ENCODE measurements at places on chromosomes 5 and 9. TPM values are rescaled to one million over a fixed set of nuclear protein-coding genes. Genes with fewer than 3 reads are reported as not detected.

FAM163B gene
- total RNA-seq, result 4.6 TPM

DIMT1 gene
- 26.4 TPM for total RNA-seq

DNA sequence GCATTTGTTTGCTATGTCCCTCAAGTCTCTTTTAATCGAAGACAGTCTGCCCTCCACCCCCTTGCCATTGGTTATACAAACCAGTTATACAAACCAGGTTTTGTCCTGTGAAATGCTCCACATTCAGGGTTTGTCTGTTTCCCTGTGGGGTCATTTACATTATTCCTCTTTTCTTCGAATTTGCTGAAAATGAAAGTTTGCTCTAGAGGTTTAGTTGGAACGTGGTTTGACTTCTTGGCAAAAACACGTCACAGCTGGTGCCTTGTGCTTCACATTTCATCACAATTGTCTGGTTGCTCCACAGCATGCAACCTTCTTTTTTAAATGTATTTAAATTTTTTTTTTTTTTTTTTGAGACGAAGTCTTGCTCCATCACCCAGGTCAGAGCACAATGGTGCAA, 4.2 kb upstream of the HAVCR2 start:
- DNase-seq, result no peak

DNA sequence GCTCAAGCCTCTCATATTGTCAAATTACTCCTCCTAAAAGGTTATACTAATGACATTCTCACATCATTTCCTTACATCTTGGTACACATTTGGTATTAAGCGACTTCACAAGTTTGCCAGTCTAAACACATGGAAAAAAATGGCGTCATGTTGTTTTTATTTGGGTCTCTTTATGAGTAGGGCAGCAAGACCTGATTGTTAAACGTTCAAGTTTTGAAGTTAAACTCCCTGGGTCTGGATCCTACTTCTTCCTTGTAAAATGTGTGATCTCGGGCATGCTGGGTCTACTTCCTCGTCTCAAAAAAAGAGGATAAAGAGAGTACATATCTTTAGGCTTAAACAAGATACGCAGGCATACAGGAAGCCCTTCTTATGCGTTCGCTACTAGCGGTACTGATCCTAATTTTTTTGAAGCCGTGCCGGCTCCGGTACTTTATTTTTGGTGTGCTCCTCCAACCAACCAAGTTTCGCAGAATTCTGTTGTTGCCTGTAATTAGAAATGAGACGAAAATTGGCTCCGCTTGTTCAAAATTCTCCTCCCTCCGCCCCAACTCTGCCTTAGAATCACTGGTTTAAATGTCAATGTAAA, 596 bp upstream of the CDC37L1 start:
- peak; percentile 17 for DNase-seq

DNA sequence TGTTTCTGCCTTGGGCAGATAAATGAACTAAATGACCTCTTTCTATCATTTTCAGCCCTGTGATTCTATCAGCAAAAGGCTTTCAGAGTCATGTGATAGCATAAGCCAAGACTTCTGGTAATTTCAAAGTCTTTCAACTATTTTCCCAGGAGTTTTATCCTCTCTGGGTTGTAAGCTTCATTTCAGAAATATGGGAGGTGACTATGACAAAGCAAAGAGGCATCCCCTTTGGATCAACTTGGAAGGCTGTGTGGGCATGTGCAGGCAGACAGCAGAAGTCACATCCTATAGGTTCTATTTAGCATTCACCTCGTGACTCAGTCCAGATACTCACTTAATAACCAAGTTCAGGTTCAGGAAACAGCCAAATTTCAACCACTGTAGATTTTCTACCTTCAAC, 149.0 kb upstream of the FST start:
- DNase-seq, result peak; percentile 42

DNA sequence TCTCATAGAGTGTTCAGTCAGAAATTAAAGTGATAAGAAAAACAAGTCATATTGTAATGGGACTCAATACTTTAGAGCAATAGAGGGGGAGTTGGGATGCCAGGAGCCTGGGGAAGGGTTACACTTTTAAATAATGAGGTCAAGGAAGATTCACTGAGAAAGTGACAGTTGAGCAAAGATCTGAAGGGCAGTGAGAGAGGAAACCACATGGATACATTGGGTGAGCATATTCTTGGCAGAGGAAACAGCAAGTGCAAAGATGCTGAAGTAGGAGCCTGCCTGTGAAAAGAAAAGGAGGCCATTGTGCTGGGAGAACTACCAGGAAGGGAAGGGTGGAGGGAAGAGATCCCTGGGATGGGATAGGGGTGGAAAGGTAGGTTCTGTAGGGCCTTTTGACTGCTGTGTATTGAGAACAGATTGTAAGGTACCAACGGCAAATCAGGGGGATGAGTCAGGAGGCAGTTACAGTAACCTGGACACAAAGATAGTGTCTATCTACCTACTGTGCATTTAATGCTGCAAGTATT, 79.4 kb downstream of the PAM start:
- no peak for DNase-seq

DNA sequence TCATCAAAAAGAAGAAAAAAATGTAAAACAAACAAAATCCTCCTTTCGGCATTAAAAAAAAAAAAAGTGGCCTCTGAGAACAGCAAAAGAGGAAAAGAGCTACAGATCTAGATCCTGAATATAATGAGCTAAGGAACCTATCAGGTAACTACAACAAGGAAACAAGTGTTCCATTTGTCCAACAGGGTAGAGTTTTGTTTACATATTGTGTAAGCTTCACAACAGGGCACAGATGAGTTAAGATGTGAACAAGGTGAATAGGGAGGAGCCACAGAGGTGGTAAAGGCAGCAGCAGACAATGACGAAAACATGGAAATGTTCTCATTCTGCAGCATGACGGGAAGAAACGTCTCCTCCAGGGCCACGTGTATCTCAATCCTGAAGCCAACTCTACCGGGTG, 14.4 kb downstream of the ELP1 start:
- DNase-seq, result no peak

Measured in cardiac muscle cell (in vitro differentiated cells and primary cell).